ENCODE measurements at places on chromosomes 2 and 18.

GRCh38 chr2:126748929-126749518, 93.1 kb downstream of the GYPC start:
- DNase-seq: no peak

DNA sequence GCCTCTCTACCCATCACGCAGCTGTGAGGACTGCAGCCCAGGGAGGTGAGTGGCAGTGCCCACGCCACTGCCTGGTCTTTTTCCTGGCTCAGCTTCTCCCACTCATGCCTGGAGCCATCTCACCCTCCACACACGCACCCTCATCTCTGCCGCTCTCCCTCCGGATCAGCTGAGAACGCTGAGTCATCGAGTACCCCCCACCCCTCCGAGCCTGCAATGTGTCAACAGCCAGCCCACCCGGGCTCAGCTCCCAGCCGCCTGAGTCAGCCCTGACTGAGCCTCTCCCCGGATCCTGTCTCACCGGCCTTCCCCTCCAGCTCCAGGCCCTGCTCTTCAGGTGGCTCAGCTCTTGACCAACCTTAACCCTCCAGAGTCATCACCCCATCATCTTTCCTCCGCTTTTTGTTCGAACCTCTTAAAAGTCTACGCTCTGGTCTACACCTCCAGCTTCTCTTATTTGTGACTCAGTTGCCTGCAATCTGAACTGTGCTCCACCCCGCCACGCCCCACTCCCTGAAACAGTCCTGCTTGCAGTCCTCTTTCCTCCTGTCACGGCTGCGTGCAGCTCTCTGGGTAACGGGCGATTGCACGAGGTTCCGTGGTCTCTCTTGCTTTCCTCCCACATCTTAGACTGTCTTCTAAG, 94.4 kb upstream of the ASAP2 start:
- peak; percentile 84 for DNase-seq

DNA sequence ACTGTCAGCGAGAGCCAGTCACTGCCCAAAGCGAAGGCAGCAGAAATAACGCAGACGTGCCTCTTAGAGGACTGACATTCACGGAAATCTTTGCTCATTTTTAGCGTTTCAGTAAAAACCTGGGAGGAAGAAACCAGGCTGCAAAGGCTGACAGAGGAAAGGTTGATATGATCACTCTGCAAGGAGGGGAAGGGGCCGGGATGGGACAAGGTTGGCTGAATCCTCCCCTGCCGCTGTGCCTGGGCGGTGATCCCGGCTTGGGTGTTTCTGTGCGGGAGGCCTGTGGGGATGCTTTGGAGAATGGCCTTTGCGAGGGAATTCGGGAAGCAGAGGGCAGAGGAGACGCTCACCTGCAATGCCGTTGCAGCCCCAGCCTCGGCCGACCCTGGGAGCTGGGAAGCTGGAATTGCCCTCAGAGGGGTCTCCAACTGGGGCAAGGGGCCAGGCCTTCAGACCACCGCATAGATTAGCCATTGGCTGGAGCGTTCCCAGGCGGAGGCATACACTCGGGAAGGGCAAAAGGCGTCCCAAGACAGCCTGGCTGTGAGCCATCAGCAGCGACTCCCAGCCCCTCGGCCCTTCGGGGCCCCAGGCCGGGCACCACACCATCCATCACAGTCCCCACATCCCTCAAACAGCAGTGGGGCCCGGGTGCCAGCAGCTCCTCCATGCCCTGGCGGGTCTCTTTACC, 111.7 kb upstream of the GPC1 start:
- no peak for DNase-seq

GRCh38 chr18:32093102-32093511, 1.4 kb downstream of the RNF138 start:
- DNase-seq: no peak

DNA sequence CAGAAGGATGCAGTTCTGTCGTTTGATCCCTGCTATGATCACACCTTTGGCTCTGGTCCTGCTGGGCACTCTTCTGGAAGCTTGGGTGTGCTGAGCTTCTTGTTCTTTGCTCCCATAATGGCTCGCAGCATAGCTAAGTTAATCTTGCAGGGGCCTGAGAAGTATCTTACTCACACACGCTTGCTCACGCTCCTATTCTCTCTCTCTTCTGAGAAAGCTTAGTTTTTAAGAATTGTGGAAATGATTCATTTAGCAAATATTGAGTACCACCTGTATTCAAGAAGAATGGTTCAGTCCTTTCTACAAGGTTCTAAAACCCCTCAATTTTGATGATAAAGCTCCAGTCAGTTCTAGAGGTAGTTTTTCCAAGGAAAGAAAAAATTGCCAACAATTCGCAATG, 40.6 kb downstream of the XRCC5 start:
- no peak for DNase-seq

GRCh38 chr2:51953931-51954330, 922.0 kb upstream of the NRXN1 start:
- DNase-seq: no peak
